Hematopoietic multipotent progenitor cell (in vitro differentiated cells): ENCODE measurements at places on chromosomes 1 and 21. TPM values are rescaled to one million over a fixed set of nuclear protein-coding genes. Genes with fewer than 3 reads are reported as not detected.

DNA sequence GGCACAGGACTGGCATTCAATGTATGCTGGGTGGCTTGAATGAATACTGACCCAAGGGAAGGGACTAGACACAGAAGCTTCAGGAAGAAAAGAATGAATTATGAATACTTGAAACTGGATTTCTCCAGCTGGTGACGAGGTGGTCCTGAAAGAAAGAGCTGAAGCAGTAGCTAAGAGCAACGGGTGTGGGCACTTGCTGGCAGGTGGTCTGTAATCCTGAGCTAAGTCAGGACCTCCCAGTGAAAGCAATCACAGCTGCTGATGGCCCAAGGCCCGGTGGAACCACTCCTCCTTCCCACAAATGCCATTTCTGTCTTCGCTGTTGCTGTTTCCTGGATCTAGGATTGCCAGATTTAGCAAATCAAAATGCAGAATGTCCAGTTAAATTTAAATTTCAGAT lies 47.0 kb downstream of the NEK2 start:
- no peak for DNase-seq

DNA sequence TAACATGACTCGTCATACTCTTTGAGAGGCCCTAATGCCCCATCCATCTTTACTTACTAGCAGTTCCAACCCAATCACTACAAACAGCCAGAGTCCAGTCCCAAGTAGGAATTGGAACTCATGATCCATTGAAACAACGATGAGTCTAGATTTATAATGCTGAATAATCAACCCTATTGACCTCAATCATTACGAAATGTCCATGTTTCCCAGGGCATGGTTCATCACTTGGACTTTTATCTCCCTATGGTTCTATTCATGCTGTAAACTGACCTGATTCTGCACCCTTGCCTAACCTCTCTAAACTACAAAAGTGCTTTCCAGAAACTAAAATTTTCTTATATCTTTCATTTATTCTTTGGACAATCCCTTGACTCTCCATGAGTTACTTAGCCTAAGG lies 840.0 kb upstream of the B3GALT2 start:
- DNase-seq, result no peak

DNA sequence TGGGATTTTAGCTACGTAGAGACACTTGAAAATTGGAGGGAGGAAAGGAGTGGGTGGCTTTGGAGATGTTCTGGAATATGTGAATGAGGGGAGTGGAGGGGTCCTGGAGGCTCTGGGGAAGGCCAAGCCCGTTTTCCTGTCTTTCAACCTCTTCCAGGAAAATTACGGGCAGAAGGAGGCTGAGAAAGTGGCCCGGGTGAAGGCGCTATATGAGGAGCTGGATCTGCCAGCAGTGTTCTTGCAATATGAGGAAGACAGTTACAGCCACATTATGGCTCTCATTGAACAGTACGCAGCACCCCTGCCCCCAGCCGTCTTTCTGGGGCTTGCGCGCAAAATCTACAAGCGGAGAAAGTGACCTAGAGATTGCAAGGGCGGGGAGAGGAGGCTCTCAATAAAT lies 442 bp upstream of the RUSC1 start:
- DNase-seq, result no peak

DNA sequence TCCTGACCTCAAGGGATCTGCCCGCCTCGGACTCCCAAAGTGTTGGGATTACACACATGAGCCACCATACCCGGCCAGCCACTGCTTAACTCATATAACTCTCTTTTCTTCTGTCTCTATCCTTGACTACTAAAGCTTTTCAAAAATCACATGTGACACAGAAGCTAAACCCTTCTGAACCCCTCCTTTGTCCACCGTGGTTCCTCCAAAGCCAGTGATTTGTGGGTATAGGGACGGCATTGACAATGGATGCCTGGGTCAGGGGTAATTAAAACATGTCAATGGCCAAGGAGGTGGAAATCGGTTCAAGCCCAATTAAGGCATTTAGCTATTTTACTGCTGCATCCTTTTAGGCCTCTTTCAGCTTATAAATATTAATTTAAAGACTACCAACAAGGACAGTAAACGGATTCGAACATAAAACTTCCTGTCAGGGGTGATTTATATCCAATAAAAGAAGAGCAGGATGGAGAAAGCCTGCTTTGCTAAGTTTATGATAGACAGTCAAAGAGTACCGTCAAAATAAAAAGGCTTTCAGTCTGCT lies 242.3 kb downstream of the GPATCH2 start:
- no peak for DNase-seq

DNA sequence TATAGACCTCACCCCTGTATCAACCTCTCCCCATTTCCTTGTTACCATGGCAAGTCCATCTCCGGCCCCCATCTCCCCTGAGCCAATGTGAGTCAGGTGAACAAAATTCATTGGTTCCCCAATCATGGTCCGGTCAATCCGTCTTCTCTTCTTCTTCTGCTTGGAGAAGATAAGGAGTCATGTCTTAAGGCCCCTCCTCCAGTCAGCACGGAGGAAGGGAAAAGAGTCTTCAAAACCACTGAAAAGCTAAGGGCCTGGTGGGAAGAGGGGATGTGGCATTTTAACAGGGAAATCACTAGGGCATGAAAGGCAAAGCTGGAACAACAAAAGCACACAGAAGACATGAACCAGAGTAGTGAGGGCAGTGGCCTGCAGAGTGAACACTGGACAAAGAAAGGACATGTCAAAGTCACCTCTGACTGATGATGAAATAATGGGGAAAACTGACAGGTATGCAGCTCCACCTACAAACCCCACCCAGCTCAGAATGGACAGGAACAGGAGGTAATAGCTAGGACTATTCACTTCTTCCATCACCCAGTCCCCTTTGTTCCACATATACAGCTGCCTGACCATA lies 4.4 kb downstream of the CDC42SE1 start:
- no peak for DNase-seq

DNA sequence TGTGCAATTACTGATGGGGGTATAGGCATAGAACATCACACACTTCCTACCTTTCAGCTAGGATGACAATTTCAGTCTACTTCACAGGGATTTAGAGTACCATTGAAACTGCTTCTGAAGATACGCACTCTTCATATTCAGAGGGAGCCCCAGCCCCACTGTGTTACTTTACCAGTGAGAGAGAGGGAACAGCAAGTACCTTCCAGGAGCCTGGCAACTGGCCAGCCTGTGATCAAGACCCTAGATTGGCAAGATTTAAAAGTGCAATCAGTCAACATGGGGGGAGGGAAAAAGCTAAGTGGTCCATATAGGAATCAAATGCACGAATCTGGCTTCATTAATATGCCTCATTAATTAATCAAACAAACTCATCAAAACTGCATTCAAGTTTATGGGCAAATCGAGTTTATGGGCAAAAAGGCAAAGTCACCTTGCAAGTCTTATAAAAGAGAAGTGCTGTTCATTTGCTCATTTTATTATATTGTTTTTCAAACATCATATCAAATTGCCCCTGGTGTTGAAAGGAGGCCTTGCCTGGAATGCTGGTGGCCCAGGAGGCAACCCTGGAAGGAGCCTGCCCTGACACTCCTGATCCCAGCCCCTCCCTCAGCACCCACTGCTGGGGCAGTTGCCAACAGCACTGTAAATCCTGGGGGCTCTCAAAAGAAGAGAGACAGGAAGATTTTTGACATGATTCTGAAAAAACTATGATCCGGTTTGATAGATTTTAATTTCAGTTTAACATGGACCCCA lies 184.9 kb upstream of the DPT start:
- no peak for DNase-seq

The CALML6 gene
- total RNA-seq, result 0.27 TPM

The KCTD3 gene
- total RNA-seq, result 24.2 TPM

The TSSK3 gene
- 0.27 TPM for total RNA-seq

The TRIM17 gene
- total RNA-seq, result 0.27 TPM

The OR10J1 gene
- under 0.01 TPM for total RNA-seq

The BRINP3 gene
- under 0.01 TPM for total RNA-seq

The C1orf74 gene
- total RNA-seq, result 3.5 TPM

The F13B gene
- not detected for total RNA-seq
